ENCODE measurements at places on chromosomes 2 and 18.

GRCh38 chr2:2269989-2270562, 61.0 kb downstream of the MYT1L start:
- no peak for DNase-seq

DNA sequence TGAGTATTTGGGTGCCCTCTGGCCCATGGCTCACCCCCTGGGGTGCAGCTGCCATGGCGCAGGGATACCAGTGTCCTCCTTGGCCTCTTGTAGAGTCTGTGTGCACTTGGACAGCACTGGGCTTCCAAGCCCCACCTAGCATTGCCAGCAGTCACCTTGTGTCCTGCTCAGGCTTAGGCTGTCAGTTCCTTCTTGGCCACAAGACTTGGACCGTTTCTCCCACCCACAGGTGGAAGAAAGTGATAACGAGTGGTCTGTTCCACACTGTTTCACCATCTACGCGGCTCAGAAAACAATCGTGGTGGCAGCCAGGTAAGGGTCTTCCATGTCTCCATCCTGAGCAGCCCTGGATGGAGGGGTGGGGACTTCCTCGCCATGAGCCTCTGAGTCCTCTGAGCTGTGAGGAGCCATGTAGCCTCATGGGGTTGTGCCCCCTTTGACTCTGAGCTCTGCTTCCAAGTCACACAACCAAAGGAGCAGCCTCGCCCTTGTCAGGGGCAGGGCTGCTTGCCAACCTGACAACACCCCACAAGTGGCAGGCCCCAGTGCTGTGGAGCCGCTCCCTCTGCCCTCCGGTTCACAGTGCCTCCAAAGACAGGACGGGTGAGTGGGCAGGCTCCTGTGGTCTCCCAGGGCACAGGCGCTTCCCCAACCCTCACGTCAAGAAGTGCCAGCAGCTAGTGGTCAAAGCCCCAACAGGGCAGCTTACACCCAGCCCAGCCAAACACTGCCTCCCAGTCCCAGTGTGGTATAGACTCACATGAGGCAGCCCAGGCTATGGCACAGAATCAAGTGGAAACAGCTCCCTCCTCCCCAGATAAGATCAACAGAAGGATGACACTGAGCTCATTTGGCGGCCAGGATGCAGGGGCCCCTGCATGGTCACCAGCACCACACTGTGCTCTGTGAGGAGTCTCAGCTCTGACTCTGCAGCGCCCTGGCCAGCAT, 18.4 kb downstream of the STK25 start:
- DNase-seq: no peak

DNA sequence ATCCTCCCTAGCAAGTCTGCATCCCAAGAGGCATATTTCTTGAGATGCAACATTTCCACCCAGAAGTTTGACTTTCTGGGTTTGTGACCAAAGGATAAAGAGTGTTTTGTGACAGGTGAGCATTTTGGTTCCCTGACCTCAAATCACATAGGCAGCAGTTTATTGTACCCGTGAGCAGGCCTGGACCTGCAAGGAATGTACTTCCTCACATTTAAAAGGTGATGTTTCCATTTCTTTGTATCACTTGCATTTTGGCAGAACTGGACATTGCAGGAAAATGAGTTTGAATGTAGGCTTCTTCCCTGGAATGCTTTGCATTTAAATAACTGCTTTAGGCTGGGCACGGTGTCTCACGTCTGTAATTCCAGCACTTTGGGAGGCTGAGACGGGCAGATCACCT, 160.7 kb downstream of the ALPK2 start:
- no peak for DNase-seq

- no peak for DNase-seq
Measured at GRCh38 chr2:58870704-58871103, 629.6 kb upstream of the FANCL start.

- DNase-seq: no peak
Measured at GRCh38 chr2:100953406-100954043, 48.6 kb upstream of the RPL31 start.

GRCh38 chr2:224248944-224249371, 152.9 kb downstream of the FAM124B start:
- no peak for DNase-seq

DNA sequence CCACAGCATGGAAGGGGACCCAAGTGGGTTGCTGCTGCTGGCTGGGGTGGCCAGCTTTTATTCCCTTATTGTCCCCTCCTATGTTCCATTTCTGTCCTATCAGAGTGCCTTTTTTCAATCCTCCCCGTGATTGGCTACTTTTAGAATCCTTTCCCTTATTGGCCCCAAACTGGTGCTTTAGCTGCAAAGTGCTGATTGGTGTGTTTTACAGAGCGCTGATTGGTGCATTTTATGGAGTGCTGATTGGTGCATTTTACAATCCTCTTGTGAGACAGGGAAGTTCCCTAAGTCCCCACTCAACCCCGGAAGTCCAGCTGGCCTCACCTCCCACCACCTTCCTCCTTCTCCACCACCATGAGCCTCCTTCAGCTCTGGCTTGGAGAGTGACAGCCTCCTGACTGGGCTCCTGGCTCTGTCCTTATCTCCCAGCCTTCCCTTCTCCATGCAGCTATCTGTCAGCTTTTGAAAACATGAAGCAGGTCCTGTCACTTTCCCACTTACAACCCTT, 20.7 kb upstream of the PLB1 start:
- DNase-seq: no peak

- no peak for DNase-seq
Measured at GRCh38 chr2:110674620-110675555, 3.0 kb downstream of the BUB1 start.

DNA sequence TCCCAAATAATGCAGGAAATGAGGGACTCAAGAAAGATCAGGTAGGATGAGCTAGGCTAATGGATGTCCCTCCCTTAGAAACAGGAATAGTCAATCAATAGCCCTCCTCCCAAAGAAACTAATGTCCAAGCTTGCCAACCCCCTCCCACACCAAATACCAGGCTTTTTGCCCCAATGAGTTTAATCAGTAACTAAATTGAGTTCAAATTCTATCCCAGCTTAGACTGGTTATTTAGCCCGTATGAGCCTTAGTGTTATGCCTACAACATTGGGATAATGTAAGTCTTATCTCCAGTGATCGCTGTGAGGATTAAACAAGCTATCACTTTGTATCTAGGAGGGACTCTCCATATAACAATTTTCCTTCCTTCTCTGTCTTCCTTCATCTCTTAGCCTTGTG, 310.7 kb downstream of the DPP10 start:
- no peak for DNase-seq

- DNase-seq: no peak
Measured at GRCh38 chr2:156003780-156004179, 328.7 kb downstream of the NR4A2 start.

DNA sequence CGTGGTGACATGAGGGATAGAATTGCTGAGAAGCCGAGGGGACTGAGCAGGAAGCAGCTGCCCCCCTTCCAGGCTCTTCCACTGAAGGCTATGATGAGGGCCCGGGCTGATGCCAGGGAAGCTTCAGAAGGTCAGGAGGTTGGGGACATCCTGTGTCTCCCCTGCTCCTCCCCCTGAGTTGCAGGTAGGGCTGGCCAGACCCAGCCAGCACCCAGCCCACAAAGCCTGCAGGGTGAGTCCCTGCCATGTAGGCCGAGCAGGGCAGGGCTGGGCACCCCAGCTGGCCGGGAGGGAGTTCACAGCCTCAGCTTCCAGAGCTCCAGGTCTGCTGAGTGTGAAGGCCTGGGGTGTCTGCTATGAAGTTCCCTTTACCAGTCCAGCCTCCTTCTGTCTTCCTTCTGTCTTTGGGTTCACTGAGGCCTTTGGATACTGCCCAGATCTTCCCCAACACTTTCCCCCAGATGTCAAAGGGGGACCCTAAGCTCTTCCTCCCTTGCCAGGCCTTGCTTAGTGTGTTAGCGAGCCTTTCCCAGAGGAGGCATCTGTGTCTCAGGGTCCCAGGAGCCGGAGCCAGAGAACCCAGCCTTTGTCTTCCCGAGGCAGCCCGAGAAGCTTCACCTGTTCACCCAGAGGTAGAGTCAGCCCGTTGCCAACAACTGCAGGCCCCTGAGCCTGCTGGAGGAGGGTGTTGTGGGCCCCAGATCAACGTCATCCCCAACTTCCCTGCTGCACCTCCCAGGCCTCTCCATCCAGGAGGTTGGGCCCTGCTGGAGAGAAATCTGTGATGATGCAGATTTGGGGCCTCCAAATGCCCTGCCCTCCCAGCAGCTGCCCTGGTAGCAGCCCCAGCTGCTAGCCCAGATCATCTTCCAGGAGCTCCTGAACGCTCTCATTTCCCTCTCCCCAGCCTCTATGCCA, 3.6 kb upstream of the NCL start:
- DNase-seq: no peak

GRCh38 chr2:222572264-222572721, 83.6 kb downstream of the FARSB start:
- DNase-seq: no peak

GRCh38 chr2:46945671-46946070, 30.1 kb upstream of the MCFD2 start:
- no peak for DNase-seq

- DNase-seq: no peak
Measured at GRCh38 chr18:56248610-56249235, 389.7 kb downstream of the TXNL1 start.

- DNase-seq: no peak
Measured at GRCh38 chr2:203450561-203450960, 84.5 kb downstream of the RAPH1 start.

DNA sequence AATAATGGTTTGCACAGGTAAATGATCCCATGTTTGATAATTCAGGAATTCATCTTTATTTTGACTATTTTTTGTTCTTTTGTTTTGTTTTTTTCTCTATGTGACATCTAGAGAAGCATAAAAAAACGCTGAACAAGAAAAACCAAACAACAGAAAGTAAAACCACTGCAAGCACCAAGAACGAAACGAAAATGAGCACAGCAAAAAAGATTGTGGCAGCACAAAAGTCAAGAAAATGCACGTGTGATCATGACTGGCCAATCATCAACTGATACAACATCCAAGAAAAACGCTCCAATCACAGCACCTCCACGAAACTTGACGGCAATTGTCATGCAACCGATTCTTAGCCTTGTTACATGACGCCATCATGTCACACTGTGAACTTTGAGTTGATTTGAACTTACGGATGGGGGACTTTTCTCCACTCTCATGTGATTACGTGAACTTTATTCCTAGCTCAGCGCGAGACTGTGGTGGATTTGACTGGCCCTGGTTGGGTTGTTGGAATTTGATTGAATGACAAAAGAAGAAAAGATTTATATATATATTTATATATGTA, 318.7 kb downstream of the CELF4 start:
- DNase-seq: no peak

- no peak for DNase-seq
Measured at GRCh38 chr2:138637686-138638085, 136.1 kb downstream of the SPOPL start.

DNA sequence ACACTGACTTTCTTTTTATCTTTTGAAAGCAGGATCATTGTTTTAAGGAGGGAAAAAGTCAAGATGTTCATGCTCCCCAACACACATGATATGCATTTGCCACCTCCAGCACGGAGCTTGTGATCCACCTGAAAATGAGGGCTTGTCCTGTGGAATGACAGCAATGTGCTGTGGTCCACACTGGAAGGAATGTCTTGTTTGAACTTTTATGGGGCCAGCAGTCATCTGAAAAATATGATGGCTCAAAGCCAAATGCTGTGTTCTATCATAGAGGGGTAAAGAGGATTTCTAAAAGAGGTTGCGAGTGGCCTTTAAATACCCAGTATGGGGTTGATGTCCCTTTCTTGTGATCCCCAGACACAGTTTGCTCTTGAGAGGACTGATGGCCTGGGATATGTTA, 226.5 kb upstream of the SPRED2 start:
- DNase-seq: no peak

GRCh38 chr2:27038631-27039339, 6.0 kb downstream of the TMEM214 start:
- no peak for DNase-seq

DNA sequence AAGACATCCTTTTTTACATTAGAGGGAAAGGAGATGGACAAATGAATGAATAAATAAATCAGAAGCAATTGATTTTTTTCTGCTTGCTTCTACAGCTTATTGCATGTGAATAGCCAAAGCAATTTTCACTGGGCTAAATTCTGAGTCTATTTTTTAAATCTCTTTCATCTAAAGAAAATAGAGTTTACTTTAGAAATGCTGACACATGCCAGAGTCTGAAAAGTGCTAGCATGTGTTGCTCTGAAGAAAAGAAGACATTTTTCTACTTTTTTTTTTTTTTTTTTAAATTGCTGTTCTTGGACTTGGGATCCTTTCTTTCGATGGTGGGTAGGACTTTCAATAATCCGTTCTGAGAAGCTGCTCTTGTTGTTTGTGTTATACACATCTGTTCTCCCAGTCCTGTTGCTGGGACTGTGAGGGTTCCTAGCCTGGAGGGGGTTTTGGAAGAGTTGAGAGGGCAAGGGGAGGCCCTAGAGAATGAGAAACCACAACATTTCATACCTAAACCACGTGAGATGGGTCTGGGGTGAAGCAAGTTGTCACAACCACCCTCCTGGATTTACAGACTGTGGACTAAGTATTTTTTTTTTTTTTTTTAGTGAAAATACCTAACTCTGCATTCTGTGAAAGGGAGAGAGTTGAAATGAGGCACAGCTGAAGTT, 193.5 kb downstream of the PRKCE start:
- no peak for DNase-seq

DNA sequence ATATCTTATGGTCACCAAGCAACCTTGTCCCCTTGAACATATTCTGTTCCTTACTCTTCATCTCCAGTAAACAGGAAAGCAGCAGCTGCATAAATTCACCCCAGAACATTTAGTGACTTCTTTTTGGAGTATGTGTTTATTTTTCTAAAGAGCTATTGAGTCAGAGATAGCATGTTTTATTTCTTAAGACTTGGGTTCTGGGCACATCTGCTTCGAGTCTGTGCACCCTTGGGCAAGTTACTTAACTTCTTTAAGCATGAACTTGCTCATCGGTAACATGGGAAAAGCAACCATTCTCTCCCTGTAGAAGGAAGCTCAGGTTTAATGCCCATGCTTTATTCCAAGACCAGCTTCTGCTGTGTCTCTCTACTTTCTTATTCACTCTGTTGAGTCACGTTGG, 309.3 kb upstream of the MEX3C start:
- DNase-seq: no peak

- no peak for DNase-seq
Measured at GRCh38 chr18:8982416-8983183, 119.9 kb upstream of the NDUFV2 start.

DNA sequence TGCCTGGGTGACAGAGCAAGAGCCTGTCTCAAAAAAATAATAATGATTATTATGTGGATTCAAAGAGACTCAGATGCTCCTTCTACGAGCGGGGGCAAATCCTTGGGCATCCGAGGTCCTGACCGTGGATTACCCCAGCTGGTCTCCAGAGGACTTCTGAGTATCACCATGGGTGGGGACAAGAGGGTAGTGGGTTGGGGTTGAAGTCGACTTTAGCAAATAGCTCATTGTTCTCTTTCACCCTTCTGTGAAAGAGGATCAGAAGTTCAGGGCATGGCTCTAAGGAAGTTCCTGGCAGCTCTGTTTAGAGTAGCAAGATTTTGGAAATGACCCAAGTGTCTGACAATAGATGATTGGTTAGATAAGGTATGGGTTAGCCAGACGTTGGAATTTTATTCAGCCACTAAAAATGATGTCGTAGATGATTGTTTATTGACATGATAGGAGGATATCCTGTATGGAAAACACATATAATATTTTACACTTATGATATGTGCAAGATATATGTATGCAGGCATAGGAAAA, 59.0 kb upstream of the SPRED2 start:
- no peak for DNase-seq

All from ecto neural progenitor cell (in vitro differentiated cells).